ENCODE measurements at places on chromosomes 4 and X.

- DNase-seq = no peak
Measured at GRCh38 chr4:189046642-189047041, 894.0 kb upstream of the FRG1 start.

DNA sequence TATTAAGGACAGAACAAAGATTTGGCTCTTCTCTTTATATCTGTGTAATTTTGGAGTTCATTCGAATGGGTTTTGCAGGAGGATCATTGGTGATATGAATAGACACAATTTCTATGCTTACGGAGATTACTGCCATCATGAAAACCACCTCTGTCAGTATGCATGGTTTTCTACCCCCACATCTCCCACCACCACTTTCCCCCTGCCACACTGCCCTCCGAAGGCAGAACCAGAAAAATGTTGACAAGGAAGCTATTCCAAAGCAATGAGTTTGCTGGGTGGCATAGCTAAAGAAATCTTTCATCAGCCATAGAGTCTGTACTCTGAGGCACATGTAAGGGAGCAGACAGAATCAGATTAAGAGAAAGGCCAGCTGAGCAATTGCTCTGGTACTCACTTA lies 567.3 kb upstream of the ACTRT1 start:
- DNase-seq = no peak

DNA sequence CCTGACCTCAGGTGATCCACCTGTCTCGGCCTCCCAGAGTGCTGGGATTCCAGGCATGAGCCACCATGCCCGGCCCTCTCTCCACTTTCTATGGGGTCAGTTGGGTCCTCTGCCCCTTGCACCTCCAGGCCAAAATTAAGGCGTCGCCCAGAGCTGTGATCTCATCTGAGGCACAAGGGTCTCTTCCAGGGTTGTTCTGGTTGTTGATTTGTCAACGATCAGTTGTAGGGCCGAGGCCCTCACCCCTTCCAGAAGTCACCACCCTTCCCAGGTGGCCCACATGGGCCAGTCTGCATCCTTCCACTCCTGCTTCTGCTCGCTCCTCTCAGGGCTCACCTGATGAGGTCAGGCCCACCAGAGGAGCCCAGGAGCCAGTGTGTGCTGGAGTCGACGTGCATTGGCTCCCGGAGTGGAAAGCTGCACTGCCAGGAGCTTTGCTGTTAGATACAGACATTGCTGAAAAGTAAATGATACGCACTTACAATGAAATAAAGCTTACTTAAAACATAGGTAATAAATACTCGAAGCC lies 14.3 kb upstream of the TMEM271 start:
- no peak for DNase-seq

GRCh38 chrX:134773041-134773440 lies 114.8 kb upstream of the PLAC1 start:
- DNase-seq = no peak

- DNase-seq = no peak
Measured at GRCh38 chr4:80058740-80059139, 14.3 kb downstream of the ANTXR2 start.

GRCh38 chr4:26584725-26585124 lies 841 bp downstream of the TBC1D19 start:
- DNase-seq = no peak

GRCh38 chr4:83758285-83758684 lies 222.4 kb downstream of the GPAT3 start:
- no peak for DNase-seq

Data from T1000 (cell line).